ENCODE measurements at places on chromosomes 3 and 15.

DNA sequence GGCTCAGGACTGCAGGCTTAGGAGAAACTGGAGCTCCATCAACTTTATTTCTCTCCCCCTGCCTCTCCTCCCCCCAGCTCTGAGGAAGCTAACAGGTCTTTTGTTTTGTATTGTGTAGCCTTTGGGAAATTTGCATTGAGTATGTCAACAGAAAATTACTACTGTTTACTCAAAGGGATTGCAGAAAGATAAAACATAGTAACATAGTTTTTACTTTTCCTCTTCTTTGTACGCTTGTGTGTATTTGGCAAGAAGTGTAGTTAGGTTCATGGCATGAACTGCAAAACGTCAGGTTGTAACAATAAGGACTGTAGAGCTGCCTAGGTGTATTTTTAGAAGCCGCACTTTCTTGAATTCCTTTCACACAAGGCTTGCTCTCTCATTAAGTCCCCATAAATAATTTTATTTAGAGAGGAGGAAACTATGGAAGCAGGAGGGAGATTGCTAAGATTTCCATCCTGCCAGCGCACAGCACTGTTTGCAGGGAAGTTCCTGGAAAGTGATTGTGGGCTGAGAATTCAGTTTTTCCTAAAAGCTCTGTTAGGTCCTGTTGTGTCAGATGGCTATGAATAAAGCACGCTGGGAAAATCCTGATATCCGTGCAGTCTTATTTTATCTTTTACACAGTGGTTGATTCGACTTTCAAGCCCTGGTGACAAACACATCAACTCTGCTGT is 21.1 kb upstream of the SATB1 start:
- no peak for DNase-seq

- no peak for DNase-seq
Measured at GRCh38 chr3:14297784-14298236, 104.6 kb upstream of the SLC6A6 start.

DNA sequence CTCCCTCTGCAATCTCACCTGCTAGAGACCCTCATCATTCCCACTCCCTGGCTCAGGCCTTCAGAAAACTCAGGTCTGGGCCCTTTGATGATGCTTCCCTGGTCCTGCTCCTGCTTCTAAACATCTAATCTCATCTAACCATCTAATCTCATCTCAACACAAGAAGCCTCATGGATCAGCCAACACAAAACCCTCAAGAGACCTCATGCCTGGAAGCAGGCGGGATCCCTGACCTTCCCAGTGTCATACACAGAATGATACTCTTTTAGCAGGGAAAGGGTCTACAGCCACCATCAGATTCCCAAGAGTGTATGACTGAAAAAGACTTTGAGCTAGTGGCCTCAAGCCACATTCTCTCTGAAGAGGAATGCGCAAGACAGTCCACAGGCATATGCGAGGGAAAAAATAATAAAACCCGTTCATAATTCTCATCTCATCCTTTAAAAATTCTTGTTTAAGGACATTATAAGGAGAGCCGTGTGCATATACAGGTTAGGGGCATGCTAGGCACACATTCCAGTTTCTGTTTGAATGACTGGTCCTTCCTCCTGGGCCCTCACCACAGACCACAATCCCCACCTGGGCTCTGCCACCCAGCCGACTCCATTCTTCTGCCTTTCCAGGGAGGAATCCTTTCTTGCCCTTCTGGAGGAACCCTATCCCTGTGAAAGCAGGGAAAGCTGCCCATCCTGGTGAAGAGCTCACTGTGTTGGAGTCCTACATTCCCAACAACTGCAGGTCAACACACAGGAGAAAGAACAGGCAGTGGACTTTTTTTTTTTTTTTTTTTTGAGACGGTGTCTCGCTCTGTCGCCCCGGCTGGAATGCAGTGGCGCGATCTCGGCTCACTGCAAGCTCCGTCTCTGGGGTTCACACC is 2.2 kb downstream of the ZXDC start:
- DNase-seq, result no peak

DNA sequence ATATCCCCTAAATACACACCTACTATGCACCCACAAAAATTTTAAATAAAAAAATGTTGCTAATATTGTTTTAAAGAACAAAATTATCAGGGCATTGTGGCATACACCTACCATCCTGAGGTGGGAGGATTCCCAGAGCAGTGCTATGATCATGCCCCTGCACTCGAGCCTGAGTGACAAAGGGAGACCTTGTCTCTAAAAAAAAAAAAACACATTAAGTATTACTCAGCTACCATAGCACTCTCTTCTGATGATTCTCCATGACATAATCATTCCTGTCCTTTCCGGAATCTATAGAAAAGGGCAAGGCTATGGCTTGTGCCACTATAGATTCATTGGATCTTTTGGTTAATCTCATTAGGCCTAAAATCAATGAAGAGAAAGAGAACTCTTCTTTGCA is 77.4 kb downstream of the ACAP2 start:
- no peak for DNase-seq

DNA sequence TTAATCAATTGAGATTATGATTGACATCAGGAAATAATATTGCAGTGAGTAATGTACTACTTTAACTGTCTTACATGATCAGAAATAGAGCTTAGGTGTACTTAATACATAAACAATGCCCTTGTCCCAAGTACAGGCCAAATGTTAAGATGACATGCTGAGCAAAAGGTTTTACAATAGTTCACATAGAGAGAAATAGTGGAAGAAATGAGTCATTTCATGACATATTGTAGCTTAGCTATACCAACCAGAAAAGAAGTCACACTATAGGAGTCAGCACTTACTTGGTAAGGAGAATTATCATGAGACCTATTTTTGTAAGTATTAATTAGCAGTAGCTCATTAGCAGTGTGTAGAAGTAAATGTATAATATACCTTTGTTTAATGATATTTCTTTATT is 96.4 kb upstream of the NANOGP8 start:
- no peak for DNase-seq

DNA sequence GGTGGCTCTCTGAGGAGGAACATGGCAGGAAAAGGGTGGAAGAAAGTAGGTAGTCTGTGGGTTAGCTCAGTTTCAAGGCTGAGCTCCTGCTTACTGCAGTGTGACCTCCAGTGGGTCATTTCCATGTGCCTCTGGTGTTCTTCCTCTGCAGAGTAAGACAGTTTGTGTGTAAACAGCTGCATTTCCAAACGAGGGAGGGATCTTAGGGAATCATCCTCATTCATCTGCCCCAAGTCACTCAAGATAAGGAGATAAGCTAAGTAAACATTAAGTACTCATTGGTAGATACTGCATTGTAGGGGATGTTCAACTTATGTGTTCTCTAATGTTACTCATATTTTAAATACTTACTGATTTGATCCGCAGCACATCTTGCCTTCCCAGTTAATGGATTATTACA is 83.6 kb downstream of the CLSTN2 start:
- no peak for DNase-seq
